COLO829 (cell line): ENCODE measurements at places on chromosomes 6 and 20.

- no peak for DNase-seq
Observed at GRCh38 chr6:1945235-1945832, 300.1 kb downstream of the GMDS start.

DNA sequence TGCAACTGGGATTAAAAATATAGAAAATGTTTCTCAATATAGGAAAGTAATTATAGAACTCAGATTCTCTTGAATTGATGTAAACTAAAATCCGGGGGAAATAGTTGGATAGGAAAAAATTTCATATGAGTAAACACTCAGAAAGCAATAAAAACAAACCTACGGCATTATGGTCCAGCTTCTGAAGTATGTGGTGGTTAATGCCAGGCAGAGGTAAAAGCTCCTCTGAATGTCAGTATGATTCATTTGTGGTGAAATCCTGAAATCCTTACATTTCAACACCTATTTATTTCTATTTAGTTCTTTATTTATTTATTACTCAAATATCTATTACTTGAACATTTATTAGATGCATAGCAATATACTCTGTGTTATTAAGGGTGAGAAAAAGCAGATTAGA is 145.1 kb downstream of the RIMS1 start:
- no peak for DNase-seq

DNA sequence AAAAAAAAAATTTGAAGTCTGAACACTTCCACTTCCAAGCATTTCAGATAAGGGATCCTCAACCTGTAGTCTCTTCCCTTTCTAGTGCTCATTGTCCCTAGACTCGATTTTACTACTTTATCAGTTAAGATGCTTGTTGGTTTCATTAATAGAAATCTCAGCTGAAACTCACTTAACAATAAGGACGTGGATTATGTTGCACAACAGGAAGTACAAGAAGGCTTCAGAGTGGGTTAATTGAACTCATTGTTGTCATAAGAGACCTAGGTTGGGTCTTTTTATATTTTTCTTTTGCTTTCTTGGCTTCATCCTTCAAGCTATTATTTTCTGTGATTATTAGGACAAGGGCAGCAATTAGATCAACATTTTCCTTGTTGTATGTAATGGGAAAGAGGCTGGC is 175.2 kb downstream of the CDKAL1 start:
- no peak for DNase-seq

DNA sequence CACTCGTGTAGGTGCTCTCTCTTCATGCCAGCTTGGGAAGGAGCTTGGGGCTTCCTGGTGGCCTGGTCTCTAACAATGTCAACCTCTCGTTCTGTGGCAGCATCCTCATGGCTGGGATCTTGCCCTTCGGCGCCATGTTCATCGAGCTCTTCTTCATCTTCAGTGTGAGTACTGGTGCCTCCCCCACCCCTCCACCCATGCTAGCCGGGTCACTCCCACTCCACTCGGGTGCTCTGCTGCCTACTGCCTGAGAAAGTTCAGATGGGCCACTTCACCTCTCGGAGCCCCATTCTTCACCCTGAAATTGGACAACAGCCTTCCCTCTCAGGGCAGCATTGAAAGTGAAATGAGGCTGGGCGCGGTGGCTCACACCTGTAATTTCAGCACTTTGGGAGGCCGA is 48.8 kb downstream of the TM9SF4 start:
- DNase-seq = no peak

GRCh38 chr20:57654998-57655808 is 35.0 kb upstream of the ZBP1 start:
- no peak for DNase-seq

GRCh38 chr6:3778701-3779573 is 27.4 kb upstream of the PXDC1 start:
- no peak for DNase-seq

- DNase-seq = peak; percentile 70
Observed at GRCh38 chr6:46090115-46091079, 39.4 kb upstream of the ENPP4 start.

GRCh38 chr6:1481286-1481685 is 91.9 kb downstream of the FOXF2 start:
- DNase-seq = peak; percentile 18

GRCh38 chr20:25213566-25214425 is 18.3 kb downstream of the ENTPD6 start:
- DNase-seq = no peak

GRCh38 chr6:169344750-169345065 is 91.1 kb upstream of the THBS2 start:
- DNase-seq = no peak

DNA sequence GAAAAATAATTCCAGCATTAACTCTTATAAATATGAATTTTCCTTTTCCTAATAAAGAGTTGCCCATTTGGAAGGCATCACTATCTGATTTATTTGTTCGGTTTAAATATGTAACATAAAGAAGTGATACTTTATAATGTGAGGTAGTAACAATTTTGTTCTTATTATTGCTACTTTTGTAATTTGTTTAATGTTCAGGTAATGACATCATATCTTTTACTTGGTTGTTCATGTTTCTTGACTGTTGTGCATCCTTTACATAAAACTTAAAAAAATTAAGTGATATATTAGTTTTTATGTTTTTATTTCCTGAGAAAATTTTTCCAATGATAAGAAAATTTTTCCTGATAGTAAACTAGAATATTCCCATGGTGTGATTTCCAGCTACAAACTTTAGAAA is 124.6 kb downstream of the AFG1L start:
- no peak for DNase-seq

GRCh38 chr6:154995254-154996015 is at the start of gene TIAM2:
Gene TIAM2 (plus strand): TSS chr6:154995315. CDS start chr6:155129224, 133,909 bp downstream.
- DNase-seq = no peak

DNA sequence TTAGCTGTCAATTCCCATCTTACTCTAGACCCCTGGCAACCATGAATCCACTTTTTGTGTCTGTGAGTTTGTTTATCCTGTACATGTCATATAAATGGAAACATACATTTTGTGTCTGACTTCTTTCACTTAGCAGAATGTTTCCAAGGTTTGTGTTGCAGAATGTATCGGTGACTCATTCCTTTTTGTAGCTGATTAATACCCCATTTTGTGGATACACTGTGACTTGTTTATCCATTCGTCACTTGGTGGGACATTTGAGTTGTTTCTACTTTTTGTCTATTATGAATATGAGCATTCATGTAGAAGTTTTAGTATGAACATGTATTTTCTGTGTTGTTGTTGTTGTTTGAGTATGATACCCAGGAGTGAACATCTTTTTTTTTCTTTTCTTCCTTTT is 21.4 kb downstream of the CDYL start:
- DNase-seq = no peak

- peak; percentile 100 for DNase-seq
Observed at GRCh38 chr20:45812157-45813005, at the start of gene UBE2C. Gene UBE2C (plus strand): TSS chr20:45812644. CDS start chr20:45812696, 52 bp downstream.

DNA sequence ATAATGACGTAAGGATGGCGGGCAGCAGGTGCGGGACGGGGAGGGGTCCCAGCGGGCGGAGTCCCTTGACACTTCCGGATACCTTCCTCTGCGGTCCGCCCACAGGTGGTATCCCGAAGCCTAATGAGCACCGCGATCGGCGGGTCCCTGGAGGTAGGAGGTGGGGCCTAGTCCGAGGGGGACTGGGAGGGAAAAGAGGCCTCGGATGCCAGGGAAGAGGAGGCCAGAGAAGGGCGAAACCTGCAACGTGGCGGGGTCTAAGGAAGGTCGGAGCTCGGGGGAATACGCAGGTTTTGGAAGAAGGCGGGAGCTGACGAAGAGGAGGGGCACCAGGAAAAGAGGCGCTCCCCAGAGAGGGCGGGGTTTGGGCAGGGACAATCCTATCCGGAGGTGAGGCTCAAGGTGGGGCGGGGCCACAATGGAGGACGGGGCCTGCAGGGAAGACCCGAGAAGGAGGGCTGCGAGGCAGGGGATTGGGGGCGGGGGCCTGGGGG is 3.7 kb downstream of the PRSS16 start:
- DNase-seq = peak; percentile 79

GRCh38 chr20:22984606-22985005 is 50.5 kb upstream of the SSTR4 start:
- DNase-seq = no peak

- no peak for DNase-seq
Observed at GRCh38 chr20:39983183-39983582, 705.9 kb downstream of the MAFB start.

- no peak for DNase-seq
Observed at GRCh38 chr20:24668384-24668702, 198.9 kb downstream of the SYNDIG1 start.

- DNase-seq = no peak
Observed at GRCh38 chr6:75204959-75205775, 686 bp downstream of the COL12A1 start.

DNA sequence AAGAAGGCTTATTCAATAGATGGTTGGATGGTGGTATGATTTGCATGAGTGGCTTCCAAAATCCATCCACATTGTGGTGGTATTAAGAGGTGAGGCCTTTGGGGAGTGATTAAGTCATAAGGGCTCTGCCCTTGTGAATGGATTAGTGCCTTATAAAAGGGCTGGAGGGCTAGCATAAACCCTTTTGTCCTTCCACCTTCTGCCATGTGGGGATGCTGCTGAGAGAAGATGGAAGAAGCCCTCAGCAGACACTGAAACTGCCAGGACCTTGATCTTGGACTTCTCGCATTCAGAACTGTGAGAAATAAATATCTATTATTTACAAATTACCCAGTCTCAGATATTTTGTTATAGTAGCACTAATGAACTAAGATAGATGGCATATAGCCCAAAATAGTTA is 27.8 kb upstream of the SRPK1 start:
- DNase-seq = no peak

DNA sequence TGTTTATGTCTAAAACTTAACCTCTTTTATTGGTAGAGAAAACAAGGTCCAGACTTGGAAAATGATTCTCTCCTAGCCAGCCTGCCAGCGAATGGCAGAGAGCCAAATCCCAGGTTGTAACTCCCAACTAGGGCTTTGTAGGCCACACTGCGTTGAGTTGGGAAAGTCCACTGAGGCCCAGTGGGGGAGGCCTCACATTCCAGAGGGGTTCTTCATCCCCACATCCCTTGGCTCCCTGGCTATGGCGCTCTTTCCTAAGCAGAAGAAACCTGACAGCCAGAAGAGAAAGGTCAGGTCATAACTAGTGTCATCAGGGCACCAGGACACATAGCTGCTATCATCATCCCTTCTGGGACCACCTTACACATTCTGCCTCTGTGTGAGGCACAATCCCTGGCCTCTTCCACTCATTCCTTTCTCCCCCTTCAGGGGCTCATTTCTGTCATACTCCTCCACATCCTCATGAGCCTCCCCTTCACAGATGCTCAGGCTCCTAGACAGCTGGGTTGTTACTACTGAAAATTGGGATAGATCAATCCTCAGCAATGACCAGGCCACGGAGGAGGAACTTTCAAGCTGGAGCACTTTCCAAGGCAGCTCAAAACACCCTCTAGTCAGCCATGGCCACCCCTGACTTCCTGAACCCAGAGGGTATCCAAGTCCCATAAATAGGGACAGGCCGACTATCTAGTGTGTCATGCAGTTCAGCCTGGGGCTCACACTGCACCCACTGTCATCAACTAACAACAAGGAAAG is 48.6 kb downstream of the TCP11 start:
- no peak for DNase-seq

DNA sequence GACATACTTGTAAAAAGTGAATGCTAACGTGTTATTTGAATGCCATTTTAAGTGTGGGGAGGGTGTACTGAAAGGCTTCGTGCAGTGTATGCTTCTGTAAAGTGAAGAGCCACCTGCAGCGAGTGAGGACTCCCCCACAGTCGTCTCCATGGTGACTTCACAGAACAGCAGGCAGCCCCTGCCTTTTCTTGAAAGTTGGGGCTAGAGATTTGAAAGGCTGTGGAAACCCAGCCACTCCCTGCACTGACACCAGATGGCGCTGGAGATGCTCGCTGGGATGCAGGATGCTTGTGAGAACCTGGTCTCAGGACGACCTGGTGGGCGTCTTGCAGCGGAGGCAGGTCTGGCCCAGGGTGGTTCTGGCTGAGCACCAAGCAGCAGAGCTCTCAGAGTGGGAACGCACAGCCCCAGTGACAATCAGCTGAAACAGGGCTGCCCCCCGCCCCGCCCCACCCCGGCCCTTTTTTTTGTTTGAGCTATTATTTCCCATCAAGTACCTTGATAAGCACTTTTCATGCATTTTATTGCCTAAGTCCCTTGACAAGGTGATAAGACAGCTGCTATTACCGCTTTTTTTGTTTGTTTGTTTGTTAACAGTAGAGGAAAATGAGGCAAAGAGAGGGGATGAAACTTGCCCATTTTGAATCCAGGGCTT is 150.3 kb downstream of the SYCP2 start:
- peak; percentile 76 for DNase-seq

DNA sequence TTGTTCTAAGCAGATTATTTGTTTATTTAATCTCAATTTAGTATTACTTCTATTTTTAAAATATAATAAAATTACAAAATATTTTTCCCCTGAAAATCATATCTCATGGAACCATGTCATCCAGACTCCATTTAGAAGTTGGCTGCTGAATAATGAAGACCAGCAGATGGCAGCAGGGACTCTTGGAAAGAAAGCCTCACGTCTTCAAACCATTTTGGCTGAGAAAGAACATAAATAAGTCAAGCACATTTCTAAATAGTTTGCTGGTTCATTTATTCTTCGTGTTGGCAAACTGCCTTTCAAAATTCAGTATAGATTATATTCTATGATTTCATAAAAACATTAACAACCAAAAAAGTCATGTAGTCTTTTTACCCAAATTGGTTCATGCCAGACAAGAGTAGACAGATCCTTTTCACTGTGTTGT is 71.7 kb downstream of the RCAN2 start:
- DNase-seq = peak; percentile 79

DNA sequence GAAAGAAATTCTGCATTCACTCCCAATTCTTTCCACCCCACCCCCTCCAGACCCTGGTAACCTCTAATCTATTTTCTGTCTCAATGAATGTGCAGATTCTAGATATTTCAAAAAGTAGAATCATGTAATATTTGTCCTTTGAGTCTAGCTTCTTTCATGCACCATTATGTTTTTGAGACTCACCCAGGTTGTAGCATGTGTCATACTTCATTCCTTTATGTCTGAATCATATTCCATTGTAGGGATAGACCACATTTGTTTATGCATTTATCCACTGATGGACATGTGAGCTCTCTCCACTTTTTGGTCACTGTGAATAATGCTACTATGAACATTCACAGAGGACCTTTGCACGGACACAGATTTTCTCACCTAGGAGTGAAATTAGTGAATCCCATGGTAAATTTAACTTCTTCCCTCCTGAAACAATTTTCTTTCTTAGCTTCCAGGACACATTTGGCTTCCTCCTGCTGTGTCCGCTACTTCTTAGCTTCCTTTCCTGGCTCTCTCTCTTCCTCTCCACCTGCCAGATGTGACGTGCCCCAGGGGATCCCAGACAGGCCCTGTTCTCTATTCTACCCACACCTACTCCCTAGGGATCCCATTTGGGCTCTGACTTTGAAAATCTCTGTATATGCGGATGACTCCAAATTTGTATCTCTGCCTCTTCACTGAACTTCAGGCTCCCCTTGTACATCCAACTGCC is 24.1 kb upstream of the ARFGEF2 start:
- DNase-seq = peak; percentile 39

- no peak for DNase-seq
Observed at GRCh38 chr6:1127597-1128288, 184.2 kb upstream of the FOXQ1 start.
